Vagina (tissue), 2 donors: ENCODE measurements at places on chromosomes 6 and 20.

DNA sequence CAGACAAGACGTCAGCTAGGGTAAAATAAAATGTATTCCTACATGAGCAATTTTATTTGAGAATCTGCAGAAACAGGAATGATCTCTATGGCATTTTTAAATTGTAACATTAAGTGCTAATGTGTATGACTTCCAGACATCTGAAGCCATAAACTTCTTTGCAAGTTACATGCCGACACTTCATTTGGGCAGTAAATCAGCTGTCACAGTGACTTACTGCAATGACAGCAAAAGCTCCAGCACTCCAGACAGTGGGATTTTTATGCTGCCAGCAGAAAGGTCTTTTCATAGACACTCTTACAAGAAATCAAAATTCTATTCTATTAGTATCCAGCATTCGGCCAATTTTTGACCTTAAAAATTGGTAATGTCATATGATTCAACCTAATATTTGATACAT is 156.3 kb upstream of the SNX9 start:
- DNase-seq, result no peak

DNA sequence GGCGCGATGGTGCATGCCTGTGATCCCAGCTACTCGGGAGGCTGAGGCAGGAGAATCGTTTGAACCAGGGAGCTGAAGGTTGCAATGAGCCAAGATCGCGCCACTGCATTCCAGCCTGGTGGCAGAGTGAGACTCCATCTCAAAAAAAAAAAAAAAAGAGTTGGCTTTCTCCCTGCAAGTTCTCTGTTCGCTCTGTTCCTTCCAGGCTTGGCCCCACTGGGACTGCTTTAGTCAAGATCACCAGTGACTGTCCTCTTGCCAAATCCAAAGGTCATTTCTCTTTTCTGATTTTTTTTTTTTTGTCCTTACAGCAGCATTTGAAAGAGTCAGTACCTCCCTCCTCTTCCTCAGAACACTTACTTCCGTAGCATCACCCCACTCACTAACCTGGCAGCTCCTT is 10.8 kb upstream of the GNRH2 start:
- DNase-seq, result no peak

GRCh38 chr20:11995805-11996567 is 78.3 kb downstream of the BTBD3 start:
- peak; percentile 18 for DNase-seq

- no peak for DNase-seq
Observed at GRCh38 chr6:137015943-137016342, 28.8 kb downstream of the IL20RA start.

- no peak for DNase-seq
Observed at GRCh38 chr20:34536798-34537394, 20.7 kb downstream of the DYNLRB1 start.

GRCh38 chr20:327186-328026 is 2.1 kb downstream of the SOX12 start:
- DNase-seq, result no peak

GRCh38 chr6:53377793-53378192 is 29.0 kb upstream of the ELOVL5 start:
- no peak for DNase-seq

- no peak for DNase-seq
Observed at GRCh38 chr20:20202768-20203167, 150.4 kb downstream of the CFAP61 start.

GRCh38 chr6:128252341-128253176 is 267.8 kb downstream of the PTPRK start:
- no peak for DNase-seq

- no peak for DNase-seq
Observed at GRCh38 chr6:80338201-80338836, 231.8 kb downstream of the BCKDHB start.

- no peak for DNase-seq
Observed at GRCh38 chr6:11096109-11096508, 2.5 kb downstream of the SMIM13 start.

GRCh38 chr6:138656364-138657064 is 117.1 kb upstream of the CCDC28A start:
- no peak for DNase-seq

DNA sequence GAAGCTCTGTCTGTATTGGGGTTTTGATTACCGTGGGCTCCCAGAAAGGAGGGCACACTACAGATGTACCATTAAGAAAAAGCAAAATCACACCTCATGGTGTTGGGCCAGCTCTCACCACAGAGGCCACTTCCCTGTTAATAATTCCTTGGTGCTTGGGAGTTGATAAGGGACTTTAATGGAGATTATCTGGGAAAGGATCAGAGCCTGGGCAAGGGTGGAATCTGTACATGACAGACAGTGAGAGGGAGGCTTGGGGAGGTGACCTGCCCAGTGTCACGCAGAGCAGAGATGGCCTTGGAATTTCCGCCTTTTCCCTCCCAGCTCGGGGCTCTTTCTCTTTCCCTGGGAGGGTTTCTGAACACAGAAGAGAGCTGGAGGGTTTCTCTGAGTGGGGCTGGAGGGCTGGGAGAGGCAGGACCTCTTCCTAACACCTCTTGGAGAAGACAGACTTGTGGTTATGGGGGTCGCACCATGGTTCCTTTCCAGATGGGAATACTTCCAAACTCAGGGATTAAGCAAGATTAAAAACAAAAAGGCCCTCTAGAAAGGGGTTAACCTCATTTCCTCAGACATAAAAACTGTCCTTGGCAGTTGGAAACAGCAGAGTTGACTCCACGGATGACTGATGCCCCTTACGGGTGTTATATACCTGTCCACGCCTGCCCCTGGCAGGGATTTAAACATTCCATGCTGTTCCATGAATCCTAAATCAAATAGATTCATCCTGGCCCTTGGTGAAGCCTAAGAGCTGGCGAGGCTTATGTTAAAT is 16.8 kb upstream of the KCNK16 start:
- DNase-seq, result no peak

GRCh38 chr6:74534465-74535211 is 671.2 kb downstream of the COL12A1 start:
- no peak for DNase-seq

- no peak for DNase-seq
Observed at GRCh38 chr6:12071064-12071615, 59.0 kb downstream of the HIVEP1 start.

- no peak for DNase-seq
Observed at GRCh38 chr6:98946879-98947410, 801 bp downstream of the FBXL4 start.

DNA sequence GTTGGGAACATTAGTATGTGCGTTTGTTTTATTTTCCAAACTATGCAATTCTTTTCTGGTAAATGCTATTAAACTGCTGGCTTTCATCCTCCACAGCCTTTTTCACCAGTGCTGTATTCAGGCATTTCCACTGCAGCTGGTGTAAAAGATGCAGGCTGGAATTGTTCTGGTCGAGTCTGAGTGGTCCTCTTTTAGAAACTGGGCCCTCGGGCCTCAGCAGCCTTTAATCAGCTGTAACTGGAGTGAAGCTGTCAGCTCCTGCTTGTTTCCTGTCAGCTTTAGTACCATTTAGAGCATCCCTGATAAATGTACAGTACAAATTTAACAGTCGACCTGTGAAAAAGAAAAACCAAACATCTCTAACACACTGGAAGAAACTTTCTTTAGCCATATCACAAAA is 979.6 kb downstream of the TFAP2A start:
- DNase-seq, result no peak

- no peak for DNase-seq
Observed at GRCh38 chr6:12339808-12340487, 49.8 kb downstream of the EDN1 start.
